Motor neuron (in vitro differentiated cells): ENCODE measurements at places on chromosomes 2 and 18. TPM values are rescaled to one million over a fixed set of nuclear protein-coding genes. Genes with fewer than 3 reads are reported as not detected.

HOXD12 gene
- 1.0 and 1.2 TPM in 2 replicates for total RNA-seq

MRO gene
- 0.18 and 0.21 TPM in 2 replicates for total RNA-seq

GAREM1 gene
- 3.0 and 3.4 TPM in 2 replicates for total RNA-seq

- ATAC-seq: no peak
These were observed 8.4 kb downstream of the EPG5 start for GRCh38 chr18:45958730-45959129.

DNA sequence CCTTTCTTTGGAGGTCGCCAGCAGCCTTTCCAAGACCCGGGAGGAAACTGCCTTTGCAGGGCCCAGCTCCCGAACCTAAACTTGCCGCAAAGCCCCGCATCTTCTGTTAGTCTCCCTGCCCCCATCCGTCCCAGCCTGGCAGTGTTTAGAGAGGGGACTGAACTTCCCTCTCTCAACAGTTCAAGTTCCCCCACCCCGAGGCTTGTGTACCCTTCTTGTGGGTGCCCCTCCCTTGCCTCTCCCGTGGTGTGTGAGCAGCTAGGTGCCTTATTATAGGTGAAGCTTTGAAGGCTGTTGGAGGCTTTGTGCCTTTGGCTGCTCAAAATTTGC is 1.4 kb downstream of the LBH start:
- ATAC-seq: no peak

DNA sequence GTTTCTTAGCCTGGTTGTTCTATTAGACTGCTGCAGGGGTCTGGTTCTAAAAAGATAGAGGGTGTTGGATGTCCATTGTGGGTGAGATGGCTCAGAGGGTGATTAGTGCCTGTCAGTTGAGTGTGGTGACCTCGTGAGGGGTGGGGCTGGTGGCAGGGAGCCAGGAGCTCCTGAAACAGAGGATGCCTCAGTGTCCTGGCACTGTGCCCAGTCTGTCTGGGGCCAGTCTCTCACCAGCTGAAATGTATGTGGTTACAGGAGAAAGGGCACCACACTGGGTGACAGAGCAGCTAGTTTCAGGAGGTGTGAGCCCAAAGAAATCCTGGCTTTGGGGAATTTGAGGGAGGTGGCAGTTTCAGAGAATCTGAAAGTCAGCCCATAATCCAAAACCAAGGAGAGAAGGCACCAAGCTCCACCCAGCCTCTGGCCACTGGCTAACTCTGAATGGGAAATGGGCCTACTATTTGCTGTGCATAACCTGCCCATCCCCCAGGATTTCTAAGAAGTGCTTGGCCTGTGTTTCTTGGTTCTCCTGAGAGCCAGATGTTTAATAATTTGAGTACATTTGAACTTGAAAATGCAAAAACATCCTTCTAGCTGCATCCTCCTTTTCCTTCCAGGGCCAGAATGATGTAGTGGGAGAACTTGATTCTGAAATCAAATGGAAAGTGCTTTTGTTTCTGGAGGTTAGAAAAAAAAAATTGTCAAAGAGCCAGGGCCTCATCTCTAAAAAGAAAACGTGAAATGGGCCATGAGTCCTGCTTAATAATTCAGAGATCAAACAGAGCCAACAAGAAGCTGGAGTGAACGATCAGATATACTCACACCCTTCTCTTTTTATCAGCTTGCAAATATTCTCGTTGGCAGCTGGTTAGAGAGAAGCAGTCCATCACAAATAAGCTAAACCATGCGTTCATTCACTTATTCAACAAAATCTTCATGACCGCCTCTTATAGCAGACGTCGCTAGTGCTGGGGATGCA is 92.3 kb downstream of the B3GNT2 start:
- peak; percentile 93 for ATAC-seq

GRCh38 chr18:24364177-24364576 is 33.4 kb downstream of the OSBPL1A start:
- ATAC-seq: no peak

DNA sequence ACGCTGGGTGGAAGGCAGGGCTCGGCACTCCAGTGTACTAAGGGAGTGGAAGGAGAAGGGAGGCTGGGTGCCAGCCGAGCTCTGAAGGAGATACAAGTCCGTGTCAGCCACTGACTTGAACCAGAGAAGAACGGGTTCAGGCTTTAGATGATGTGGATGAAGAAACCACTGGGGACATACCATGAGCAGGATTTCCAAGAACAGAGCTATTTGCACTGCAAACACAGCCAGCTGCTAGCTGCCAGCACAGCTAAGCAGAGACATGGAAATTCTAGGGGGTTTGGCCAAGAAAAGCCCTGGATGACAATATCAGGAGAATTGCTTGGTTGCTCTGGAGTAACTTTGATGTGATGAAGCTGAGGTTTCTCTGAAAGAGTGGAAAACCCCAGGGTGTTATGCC is 5.2 kb downstream of the CD207 start:
- no peak for ATAC-seq

GRCh38 chr2:96413323-96413722 is 77.8 kb downstream of the NCAPH start:
- ATAC-seq: peak; percentile 84

- ATAC-seq: no peak
These were observed 4.9 kb downstream of the RALB start for GRCh38 chr2:120257522-120257921.

DNA sequence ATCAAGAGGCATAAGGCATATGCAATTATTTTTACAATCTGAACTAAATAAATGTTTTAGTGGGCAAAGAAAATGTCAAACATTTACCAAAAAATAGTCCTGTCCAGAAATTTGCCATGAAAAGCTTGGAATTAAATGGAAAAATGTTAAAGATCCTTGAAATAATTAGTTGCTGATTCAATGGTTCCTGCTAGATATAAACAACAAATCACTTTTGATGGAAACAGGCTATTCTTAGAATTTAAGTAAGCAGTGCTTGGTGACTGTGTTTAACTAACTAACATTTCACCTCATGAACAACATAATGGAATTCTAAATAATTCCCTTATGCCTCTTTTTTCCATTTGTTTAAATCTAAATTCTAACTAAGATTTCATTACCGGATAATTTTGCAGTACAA is 3.9 kb downstream of the RND3 start:
- ATAC-seq: no peak

DNA sequence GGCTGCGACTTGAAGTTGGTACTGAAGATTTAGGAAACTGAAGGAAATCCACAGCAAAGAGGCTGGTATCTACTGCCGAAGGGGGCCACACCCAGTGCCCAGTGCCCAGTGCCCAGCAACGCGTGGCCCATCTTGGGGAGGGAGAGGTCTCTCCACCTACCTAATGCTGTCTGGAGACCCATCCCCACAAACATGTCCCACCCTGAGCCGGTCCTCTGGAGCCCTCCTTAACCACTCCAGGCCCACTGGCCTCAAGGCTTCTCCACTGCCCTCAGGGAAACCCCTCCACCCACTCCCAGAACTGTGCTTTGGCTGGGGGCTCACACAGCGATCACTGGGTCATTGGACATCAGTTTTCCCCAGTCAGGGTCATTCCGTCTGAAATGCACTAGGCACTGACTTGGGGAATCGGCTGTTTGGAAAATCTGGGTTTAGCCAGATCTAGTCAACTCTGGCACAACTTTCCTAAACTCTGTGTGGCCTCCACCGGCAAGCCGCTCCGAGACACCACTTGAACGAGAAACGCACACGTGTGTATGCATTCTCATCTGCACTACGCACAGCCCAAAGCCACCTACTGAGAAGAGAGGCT is 20.1 kb downstream of the GPR55 start:
- ATAC-seq: no peak

DNA sequence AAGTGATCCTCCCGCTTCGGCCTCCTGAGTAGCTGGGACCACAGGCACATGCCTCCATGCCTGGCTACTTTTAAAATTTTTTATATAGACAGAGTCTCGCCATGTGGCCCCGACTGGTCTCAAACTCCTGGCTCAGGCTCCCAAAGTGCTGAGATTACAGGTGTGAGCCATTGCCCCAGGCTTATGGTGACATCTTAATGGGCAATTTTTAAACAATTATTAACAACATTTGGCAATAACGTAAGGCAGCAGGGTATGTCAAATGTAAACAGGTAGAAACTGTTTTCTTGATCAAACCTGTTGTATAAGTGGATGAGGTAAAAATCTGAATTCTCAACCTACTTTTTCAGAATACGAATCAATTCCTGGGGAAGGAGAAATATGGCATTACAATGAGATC is 11.0 kb downstream of the FECH start:
- ATAC-seq: no peak

DNA sequence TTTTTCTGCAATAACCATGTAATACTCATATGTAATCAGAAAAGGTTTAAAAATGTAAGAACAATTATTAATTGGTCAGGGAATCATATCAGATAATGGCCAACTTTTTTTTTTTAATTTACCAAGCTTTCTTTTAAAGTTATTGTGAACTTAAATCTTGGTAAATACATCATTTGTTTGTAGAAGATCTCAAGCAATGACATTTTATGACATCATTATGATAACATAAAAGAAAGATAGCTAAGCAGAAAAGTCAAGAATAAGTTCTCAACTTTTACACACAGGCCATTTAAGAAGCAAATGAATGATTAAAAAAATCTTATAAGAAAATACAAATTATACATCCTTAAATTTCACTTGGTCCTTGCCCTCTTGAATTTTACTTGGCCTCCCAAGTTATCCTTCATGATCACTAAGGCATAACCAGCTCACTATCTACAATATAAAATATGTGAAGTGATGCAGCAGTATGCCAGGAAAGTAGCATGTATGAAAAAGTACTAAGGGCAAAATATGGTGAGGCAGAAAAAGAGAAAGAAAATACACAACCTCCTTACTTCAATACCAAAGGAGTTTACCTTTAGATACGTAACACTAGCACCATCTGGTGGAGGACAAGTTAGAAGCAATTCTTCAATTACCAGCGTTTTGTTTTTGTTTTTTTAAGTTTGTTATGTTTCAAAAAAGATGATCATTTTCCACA is 116.6 kb downstream of the SRBD1 start:
- ATAC-seq: no peak

DNA sequence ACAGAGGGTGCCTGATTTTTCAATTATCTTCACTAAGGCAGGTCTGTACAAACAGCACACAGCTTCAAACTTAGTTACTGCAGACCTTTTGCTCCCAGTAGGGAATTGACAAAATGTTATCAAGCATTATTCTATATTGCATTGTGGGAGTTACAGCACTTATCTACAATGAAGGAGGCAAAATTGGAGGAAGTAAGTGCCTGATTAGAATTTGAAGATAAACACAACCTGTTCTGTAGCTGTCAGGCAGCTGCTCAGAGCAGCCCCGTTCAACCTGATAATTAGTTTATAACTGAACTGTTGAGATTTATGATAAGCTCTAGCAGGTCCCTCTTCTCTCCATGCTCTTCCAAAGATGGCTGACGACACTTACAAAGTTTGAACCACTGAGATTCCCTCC is 364.4 kb upstream of the CYRIA start:
- ATAC-seq: no peak

GRCh38 chr2:183019718-183020442 is 18.4 kb downstream of the NCKAP1 start:
- no peak for ATAC-seq
